ENCODE measurements at places on chromosomes 7 and 10.

- no peak for DNase-seq
Measured at GRCh38 chr10:17768496-17768895, 16.5 kb downstream of the TMEM236 start.

DNA sequence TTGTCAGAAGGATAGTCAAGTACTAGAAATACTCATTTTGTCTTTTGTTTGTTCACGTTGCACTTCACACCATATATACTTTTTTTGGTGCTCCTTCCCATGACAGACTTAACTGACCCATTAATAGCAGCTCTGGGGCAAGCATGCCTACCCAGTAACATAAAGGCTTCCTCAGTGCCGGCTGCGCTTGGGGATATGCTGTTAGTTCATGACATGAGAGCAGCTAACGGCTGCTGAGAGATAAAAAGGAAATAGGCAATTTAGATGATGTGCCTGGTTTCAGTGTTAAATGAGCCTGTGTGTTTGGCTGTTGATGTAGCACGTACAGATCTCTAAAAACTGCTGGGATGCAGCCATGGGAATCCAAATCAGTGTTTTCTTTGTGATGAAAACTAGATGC lies 86.4 kb downstream of the TAX1BP1 start:
- DNase-seq: no peak

DNA sequence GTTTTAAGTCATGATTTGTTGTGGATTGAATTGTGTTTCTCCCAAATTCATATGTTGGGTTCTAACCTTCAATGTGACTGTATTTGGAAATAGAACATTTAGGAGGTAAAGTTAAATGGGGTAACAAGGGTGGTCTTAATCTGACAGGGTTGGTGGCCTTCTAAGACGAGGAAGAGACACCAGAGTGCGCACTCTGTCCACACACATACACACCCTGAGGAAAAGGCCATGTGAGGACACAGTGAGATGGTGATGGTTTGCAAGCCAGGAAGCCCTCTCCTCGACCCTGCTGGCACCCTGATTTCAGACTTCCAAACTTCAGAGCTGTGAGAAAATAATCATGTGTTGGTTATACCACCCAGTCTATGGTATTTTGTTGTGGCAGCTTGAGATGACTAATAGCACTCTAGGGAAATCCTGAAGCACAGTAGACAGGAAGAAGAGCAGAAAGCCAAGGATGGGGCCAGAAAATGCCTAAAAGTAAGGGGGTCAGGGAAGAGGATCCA lies 28.0 kb upstream of the SEM1 start:
- no peak for DNase-seq

DNA sequence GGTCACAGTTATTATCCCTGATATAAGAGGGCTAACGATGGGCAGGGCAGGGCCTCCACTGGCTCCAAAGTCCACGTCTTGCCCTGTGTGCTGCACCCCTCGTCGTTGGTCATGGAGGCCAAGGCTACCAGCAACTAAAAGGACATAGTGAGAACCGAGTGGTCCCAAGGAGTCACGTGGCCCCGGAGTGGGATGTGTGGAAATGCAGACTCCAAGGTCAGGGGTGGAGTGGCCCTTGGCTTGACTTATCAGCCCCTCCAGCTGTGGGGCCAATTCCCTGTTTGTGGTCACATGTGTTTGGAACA lies 30.7 kb downstream of the BTBD16 start:
- DNase-seq: no peak
